ENCODE measurements at places on chromosomes 7 and 10.

- DNase-seq = no peak
Measured at GRCh38 chr7:27952456-27953285, 212.7 kb downstream of the TAX1BP1 start.

DNA sequence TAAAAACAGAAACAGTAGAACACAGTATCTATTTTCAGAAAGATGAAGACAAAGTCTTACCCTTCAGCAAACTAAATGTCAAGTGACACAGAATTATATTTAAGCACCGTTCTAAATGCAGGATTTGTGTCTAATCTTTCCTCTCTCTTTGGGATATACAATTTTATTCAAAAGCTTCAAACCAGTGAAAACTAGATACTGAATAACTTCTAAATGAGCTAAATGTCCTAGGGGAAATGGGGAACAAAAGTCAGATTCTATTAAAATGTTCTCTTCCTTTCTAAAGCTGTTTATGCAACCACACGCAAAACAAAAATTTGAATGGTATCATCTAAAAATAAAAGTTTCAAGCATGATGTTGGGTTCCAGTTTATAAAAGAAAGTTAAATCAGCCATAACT, 136.4 kb upstream of the AOAH start:
- no peak for DNase-seq

DNA sequence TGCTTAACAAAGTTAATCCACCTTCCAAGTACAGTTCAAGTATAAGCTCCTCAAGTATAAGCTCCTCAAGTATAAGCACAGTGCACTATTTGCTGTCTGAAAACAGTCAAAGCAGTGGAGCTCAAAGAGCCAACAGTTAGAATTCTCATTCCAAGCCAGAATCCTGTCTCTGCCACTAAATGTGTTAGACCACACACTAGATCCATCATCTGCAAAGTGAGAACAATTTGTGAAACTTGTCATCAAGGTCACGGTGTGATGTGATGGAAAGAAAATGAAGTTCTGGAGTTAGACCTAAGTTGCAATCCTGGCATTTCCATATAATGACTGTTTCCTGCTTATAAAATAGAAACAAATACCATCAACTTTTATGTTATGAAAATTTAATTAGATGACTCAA, 602.5 kb downstream of the TNS3 start:
- DNase-seq = no peak

- no peak for DNase-seq
Measured at GRCh38 chr10:124349231-124349995, 69.3 kb downstream of the OAT start.

- no peak for DNase-seq
Measured at GRCh38 chr10:30445711-30446110, 11.7 kb downstream of the MAP3K8 start.

DNA sequence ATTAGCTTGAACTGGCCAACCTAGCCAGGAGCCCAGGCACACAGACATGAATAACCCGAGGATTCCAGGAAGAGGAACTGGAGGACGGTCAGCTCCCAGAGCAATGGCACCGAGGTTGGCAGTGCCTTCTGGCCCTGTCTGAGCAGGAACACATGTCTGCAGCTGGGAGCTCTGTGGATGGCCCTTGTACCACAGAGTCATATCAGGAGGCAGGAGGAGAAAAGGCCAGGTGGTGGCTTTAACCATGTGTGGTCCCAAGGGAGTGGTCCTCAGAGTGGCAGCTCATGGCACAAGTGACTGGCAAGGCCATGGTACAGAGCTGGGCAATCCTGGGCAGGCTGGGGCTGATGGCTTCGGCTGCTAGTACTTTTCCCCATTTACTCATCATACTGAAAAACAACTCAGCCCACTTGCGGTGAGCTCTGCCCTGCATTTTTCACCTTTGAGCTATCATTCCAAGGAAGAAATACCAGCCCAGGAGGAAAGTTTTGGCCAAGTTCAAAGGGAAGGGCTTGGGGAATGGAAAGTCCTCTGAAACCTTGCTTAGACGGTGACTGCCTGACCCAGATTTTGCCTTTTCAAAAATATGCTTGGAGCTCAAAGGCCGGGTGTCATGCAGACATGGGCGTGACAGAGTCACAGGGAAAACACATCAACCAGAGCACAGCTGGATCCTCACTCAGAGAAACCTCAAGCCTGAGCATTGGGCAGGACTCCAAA, 25.7 kb upstream of the LOXL4 start:
- DNase-seq = no peak

DNA sequence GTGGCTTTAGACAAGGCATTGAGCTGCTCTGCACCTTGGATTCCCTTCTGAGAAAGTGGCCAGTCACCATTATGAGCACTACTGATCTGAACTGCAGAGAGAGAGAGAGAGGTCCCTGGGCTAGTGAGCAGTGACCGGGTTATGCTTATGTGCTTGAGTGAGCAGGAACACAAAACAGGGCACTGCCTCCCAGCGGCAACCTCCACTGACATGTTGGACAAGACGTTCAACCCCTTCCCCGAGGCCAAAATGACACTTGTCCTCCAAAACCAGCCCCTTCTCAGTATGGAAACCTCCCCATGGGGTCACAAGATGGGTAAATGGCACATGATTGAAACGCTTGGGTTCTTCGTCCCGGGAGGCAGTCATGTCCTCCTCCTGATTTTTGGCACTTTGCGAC, 339.4 kb upstream of the ZMIZ1 start:
- DNase-seq = no peak

- no peak for DNase-seq
Measured at GRCh38 chr7:13639396-13639795, 350.1 kb downstream of the ETV1 start.

GRCh38 chr10:19412531-19412930, 363.9 kb downstream of the MALRD1 start:
- DNase-seq = no peak

DNA sequence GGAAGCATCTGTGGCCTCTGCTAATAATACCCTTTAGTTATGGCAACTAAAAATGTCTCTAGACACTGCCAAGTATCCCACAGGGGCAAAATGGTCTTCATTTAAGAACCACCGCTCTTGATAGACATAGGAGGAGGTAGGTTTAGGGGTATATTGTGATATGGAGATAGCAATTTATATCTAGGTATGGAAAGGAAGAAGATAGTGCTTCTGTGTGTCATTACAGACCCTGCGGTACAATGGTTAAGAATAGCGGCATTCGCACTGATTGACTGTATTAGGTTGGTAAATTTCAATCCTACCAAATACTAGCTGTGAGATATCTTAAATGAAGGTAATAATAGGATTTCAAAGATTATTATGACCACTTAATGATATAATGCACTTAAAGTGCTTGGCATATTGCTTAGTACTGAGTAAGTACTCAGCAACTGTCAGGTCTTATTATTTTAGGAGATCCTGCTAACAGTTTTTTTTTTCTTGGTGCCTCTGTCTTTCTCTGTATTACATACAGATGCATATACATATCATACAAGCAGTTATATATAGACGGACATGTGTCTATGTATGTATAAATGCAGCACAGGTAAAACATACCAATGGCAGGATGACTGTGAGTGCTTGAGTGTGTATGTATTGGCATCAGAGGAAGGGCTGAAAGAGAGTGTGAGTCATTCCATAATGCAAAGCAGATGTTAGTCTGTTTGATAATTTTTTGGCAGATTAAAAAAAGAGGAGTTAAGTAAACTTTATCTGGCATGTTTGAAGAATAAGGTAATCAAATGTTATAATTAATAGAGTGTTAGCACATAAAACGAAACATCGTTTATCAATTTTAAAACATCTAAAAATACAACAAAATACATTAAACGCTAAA, 50.0 kb upstream of the ITGB8 start:
- DNase-seq = no peak

- no peak for DNase-seq
Measured at GRCh38 chr10:58764087-58764747, 251.5 kb downstream of the BICC1 start.

- DNase-seq = no peak
Measured at GRCh38 chr7:108335269-108335918, 120.8 kb downstream of the NRCAM start.

DNA sequence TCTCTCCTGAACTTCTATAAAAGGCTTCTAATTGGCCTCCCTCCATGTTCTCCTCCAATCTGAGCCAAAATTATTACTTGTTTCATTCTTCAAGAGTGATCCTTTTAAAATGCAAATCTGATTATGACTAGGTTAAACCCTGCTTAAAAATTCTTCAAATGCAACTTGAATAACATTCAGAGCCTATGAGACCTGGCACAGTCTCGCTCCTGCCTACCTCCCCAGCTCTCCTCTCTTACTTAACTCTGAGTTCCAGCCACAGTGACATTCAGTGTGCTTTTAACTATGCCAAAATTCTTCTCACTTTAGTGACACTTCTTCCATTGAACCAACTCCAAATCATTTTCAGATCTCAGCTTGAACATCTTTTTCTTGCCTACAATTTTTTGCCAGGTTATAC, 68.8 kb downstream of the TMEM168 start:
- no peak for DNase-seq

GRCh38 chr10:71547876-71548846, 151.4 kb downstream of the CDH23 start:
- peak; percentile 15 for DNase-seq

GRCh38 chr7:41763626-41764025, 60.7 kb upstream of the INHBA start:
- DNase-seq = no peak

DNA sequence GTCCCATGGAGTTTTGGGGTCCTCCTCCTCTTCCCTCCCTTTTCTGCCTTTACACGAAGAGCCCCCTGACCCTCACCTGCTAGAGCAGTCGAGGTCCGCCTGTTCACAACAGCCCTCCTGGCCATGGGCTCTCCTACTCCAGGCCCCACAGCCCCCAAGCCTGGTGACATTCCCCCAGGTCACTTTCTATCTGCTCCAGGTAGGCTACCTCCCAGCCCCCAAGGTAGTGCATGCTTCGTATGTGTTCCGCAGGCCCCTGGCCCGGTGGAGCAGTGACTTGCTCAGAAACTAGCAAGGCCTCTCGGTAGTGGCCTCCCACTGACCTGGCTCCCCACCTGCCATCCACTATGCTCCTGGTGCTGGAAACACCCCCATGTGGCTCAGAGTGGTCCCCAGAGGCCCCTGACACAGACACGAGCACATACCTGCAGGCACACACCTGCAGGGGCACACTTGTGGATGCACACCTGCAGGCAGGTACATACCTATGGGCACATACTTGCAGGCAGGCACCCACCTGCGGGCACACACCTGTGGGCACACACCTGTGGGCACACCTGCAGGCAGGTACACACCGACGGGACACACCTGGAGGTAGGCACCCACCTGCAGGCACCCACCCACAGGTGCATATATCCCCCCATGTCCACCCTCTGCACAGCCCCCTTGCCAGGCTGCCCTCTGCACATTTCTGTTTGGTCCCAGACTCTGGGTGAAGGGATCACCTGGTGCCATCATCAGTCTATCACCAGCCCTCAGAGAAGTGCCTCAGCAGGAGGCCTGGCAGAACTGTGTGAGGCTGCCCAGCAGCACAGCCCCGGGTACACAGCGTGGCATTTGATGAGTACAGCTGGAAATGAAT, 322.5 kb downstream of the PTPRN2 start:
- no peak for DNase-seq

GRCh38 chr7:32169228-32169627, 99.0 kb upstream of the PDE1C start:
- DNase-seq = no peak

DNA sequence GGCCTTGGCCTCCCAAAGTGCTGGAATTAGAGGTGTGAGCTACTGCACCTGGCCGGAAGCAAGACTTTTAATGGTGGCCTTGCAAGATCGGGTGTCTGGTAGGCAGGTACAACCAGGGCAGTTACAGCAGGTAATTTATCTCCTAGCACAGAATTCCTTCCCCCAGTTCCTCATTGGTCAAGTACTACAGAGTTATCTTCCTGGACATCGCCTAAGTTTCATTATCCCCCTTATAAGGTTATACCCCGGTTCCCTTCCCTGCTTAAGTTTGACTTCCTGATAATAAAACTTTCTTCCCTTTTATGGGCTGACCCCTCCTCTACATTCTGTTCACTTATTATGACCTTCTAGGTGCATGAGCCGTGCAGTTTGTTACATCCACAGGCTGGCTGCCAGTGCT, 19.0 kb upstream of the CYP3A43 start:
- DNase-seq = no peak

GRCh38 chr10:77305650-77306632, 331.7 kb downstream of the KCNMA1 start:
- DNase-seq = no peak

DNA sequence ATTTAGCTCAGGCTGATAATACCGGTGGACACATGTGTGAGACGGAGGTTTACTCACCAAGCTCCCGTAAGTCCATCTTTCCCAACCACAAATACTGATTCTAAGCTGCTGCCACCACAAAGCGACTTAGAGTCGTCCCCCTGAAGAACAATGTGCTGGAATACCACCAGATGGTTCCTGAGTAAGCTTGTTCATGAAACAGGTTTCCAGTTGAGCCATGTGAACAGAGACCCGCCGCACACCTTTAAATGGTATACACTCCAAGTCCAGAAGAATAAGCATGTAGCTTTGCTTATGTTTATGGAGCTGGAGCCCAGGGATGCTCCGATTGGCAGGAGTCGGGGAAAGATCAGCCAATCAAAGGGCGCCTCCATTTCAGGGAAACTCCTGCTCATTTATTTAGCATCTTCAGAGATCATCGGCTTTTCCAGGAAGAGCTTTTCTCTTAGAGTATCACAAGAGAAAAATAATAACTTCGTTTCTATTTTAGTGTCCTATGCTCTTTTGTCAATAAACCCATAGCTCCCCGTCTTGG, 261.6 kb upstream of the AOAH start:
- DNase-seq = no peak

DNA sequence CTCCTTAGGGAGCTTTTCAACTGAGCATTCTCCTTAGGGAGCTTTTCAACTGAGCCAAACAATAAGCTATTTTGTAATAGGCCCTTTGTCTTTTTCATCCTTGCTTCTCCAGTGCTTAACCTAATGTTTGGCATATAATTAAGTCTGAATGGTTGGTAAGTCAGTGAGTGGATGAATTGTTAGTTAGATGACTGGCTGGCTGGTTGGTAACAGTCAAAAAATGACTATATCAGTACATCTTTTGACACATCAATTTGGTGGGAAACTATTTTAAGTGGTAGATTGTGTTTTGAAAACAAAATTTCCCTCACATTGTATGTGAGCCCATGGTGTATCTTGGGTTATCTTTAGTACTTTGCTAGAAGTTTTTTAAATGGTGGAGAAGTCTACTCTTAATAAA, 16.4 kb downstream of the ING3 start:
- no peak for DNase-seq

GRCh38 chr10:98400482-98400881, 14.5 kb downstream of the PYROXD2 start:
- DNase-seq = no peak

DNA sequence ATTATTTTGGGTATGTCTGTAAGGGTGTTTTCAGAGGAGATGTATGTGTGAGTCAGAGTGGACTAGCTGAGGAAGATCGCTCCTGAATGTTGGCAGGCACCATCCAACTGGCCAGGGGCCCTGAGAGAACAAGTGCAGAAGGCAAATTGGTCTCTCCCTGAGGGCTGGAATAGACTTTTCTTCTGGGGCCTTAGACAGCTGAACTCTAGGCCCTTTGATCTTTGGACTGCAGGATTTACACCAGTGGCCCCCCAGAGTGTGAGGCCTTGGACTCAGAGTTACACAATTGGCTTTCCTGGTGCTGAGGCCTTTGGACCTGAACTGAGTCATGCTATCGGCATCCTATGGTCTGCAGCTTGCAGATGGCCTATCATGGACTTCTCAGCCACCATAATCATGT, 217.2 kb downstream of the REEP3 start:
- no peak for DNase-seq

- no peak for DNase-seq
Measured at GRCh38 chr10:123463181-123463580, 203.0 kb upstream of the GPR26 start.
